ENCODE measurements at places on chromosomes 7 and 10.

GRCh38 chr7:33072471-33072870, 9.9 kb upstream of the NT5C3A start:
- no peak for DNase-seq

DNA sequence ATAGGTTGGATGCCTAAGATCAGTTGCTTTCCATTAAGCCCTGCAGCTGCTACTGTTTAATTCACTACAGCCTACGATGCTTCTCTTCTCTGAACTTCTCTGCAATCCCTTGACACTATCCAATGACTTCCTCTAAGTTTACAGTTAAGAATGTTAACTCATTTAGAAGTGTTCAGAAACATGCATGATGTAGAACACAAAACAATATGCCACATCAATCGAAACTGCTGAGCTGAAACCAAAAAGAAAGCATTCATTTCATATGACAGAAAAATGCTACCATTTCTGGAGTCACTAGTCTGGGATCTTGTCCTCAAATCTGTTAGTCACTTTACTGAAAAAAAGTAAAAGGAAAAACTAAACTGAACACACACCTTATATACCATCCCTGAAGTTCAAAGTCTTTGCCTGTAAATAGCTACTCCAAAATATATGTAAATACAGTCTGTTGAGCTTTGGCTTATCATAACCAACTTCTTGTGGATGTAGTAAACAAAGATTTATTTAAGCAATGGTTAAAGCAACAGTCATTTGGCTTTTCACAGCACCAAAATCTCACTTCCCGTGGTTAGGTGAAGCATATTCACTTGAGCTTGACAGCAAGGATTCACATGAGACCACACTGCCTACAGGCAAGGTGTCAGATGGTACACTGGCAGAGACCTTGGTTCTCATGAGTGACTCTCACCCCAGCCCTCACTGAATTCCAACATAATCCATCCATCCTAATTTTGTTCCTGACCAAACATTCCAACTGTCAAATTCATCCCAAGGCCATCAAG, 187.0 kb downstream of the PPP1R17 start:
- no peak for DNase-seq

- DNase-seq, result no peak
Observed at GRCh38 chr10:78787125-78787524, 281.6 kb upstream of the ZMIZ1 start.

DNA sequence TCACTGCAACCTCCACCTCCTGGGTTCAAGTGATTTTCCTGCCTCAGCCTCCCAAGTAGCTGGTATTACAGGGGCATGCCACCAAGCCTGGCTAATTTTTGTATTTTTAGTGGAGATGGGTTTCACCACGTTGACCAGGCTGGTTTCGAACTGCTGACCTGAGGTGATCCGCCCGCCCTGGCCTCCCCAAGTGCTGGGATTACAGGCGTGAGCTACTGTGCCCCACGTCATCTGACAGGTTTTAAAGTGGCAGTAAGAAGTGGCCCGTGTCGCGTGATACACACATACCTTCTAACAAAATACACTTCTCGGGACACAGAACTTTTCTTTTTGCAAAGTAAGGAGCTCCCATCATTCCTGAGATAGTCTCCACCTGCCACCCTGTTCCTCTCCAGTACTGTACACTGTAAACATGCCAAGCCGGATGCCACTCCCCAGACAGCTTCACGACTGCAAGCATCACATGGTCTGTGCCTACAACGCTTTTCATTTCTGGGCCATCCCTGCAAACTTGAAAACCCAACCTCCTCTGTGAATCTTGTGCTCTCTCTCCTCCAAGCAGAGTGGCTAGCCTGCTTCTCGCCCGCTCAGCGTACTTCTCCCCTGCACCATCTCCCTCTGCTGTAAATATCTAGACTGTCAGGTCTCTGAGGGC, 256.3 kb upstream of the KLF14 start:
- DNase-seq, result no peak

DNA sequence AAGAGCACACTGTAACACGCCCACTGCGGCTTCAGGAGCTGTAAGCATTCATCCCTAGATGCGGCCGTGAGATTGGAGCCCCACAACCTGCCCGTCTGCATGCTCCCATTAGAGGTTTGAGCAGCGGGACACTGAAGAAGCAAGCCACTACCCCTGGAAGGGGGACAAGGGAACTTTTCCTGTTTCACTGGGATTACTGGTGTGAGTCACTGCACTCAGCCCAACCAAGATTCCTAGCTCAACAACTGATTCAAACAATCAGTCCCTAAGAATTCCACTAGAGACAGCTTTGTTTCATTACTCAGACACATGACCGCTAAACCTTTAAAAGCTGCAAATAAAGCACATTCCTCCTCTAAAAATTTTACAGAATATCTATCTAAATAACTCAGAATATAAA, 69.8 kb downstream of the ORC5 start:
- no peak for DNase-seq

GRCh38 chr7:43725251-43725650, 4.1 kb downstream of the COA1 start:
- no peak for DNase-seq

GRCh38 chr7:102111061-102112041, 175.3 kb upstream of the SH2B2 start:
- no peak for DNase-seq

DNA sequence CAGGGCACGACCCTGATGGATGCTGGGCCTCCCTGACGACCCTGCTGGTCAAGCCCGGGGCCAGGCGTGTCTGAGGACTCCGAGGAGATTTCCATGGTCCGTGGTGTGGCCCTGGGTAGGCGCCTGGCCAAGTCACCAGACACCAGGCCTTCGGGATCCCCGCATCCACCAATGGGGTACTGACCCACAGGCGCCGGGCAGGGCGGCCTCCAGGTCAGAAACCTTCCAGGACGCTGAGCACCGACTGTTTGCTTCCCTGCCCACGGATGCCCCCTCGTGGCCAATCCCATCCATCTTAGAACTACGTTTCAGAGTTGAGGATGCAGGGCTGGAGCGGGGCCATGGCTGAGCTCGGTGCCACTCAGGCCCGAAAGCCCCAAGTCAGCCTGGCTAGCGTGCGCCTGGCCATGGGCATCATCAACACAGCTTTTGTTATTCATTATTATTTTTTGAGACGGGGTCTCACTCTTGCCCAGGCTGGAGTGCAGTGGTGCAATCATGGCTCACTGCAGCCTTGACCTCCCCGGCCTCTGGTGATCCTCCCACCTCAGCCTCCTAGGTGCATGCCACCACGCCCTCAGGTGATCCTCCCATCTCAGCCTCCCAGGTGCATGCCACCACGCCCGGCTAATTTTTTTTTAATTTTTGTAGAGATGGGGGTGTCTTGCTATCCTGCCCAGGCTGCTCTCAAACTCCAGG, 7.1 kb upstream of the AMZ1 start:
- DNase-seq, result peak; percentile 47

GRCh38 chr7:81688622-81689411, 81.0 kb downstream of the HGF start:
- DNase-seq, result no peak

DNA sequence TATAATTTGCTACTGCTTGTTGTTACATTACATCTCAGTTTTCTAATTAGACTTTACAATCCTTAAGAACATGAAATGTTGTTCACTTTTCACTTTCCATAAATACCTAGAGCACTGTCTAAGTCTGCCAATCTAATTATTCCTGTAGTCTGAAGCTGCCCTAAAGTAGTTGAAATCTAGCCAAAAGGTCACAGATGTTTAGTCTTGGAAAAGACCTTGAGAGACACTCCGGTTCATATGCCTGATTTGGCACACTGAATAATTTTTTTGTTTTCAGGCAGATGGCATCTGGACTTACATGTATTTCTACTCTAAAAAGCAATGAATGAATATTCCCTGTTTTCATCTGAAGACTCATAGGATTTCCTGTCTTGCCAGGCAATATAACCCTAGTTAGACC, 359.1 kb downstream of the ANKRD7 start:
- DNase-seq, result no peak

- DNase-seq, result no peak
Observed at GRCh38 chr10:49632406-49633317, 18.8 kb downstream of the CHAT start.

DNA sequence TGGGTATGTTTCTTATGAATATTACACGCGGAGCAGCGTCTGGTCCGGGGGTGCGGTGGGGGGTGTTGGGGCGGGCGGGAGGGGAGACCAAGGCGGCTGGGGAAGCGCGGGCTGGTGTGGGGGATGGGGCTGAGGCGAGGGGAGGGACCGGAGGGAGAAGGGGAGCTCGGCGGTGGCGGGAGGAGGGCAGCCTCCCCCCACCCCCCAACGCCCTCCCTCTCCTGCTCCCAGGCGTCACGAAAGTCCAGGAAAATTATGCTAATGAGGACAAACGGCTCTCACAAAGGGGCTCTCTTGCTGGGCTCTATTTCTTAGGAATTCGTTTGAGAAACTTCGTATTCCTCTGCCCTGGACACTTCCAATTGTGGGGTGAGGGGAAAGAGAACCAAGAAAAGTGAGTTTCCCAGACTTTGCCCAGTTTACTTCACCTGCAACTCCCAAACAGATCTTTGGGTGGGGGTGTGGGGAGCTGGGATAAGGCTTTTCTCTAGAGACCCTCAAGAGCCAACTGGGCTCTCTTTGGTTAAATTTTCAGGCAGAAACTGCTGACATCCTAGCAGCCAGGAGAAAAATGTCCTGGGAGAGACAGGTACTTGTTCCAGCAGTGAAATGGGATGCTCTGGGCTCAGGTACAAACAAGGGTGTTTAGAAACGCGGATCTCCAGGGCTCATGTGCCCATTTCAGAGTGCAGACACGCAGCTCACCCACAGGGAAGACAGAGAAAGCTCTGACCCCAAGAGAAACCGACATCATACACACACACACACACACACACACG, 11.7 kb upstream of the HOXA2 start:
- no peak for DNase-seq

- DNase-seq, result peak; percentile 50
Observed at GRCh38 chr7:96426027-96426426, 104.1 kb upstream of the SLC25A13 start.

GRCh38 chr10:35536789-35537188, 68.4 kb upstream of the GJD4 start:
- DNase-seq, result no peak

DNA sequence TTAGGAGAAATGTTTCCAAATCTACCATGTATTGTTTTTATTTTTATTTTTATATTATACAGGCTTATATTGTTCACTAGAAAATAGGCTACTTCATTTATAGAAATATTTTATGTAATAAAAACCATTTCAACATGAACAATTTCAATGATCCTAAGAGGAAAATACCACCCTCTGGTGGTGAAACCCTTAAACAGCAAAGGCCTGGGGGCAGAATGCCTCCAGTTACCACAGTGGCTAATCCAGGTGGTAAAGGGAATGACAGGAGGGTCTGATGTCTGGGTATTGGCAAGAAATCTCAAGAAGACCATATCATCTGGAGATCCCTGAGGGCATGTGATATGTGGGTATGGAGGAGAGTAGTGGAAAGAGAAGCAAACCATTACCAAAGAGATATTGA, 19.3 kb downstream of the MACC1 start:
- DNase-seq, result no peak

DNA sequence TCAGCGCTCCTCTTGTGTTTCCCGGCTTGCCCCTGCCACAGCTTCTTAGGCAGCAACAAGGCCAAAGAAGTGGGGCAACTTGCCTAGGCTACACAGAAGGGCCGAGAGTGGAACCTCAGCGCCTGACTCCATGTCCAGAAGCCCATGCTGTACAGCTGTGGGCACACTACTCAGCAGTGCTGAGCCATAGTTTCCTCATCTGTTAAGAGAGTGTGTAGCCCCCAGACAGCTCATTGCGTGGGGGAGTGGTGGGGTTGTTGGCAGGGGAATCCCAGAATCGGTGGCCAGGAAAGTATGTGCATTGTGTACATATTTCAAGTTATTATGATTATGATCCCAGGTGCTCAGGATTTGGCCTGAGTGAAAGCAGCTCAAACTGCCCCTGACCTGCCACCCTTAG, 96.2 kb downstream of the CDH23 start:
- DNase-seq, result no peak

DNA sequence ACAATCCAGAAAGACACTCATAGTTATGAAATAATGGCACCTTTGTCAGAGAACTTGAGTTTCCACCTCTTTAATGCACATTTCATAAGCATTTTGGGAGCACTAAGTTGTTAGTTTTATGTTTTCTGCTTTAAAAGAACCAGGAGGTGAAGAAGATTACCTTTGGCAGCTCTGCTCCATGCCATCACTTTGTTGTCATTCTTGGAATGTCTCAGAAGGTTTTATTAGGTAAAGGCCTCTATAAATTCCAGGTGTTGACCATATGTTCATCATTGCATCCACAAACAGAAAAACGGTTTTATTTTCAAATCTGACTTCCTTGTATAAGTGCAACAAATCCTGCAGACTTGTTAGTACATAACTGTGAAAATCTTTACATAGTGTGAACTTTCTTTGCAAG, 424.8 kb downstream of the MDFIC start:
- DNase-seq, result no peak

DNA sequence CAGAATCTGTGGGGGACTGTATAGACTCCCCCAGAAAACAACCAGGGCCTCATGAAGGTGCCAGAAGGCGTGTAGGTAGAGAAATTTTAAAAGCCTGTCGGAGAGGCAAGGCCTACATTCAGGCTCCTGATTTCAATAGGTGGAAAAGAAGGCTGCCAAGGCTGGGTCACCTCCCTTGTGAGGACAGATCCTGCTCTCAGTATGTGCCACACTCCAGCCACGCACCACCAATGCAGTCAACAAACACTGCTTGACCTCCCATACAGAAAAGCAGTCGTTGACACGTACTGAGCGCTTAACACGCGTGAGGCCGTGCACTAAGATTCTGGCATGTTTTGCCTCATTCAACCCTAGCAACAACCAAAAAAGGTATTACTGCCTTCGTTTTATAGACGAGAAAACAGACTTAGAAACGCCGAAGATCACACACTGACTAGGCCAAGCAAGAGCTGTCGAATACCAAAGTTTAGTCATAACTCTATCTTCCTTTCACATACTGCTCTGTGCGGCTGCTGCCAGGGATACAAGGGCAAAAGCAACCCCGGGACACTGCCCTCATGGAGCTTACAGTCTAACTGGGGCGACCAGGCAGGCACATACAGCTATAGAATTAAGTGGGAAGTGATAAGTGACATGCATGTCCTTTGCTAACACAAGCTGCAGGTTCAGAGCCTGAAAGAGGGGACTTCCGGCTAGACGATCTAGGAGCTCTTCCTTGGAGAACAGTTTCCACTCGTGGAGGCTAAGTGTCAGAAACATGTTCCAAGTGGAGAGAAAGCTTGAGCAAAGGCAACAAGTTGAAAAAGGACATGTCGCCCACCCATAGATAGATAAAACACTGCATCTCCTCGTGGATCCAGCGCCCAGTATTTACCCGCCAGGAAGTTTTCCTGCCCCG, 797 bp upstream of the NKX2-3 start:
- no peak for DNase-seq

- no peak for DNase-seq
Observed at GRCh38 chr10:114499630-114500190, 95.4 kb upstream of the AFAP1L2 start.

GRCh38 chr10:110876000-110876399, 4.3 kb downstream of the PDCD4 start:
- no peak for DNase-seq
